ENCODE measurements at places on chromosomes 3 and 15. TPM values are rescaled to one million over a fixed set of nuclear protein-coding genes. Genes with fewer than 3 reads are reported as not detected.

The C3orf85 gene
- total RNA-seq, result not detected

- no peak for DNase-seq
Measured at GRCh38 chr3:148631124-148631903, 66.4 kb upstream of the AGTR1 start.

DNA sequence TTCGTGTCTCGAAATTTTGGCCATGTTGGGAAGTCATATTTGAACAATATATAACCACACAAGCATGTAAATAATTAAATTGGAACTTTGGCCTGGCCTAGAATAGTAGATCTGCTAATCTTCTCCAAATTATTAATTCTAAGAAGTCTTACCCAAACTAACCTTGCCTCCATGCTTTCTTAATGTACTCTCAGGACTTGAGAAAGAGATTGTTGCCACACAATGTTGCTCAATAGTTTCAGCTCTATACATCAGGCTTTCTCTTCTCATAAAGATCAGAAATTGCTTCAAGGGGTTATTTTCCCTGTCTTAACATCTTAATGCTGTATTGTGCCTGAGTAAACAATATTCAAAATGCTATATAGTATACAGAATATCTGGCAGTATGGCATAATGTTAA lies 202.7 kb upstream of the LRIG1 start:
- DNase-seq, result no peak

- DNase-seq, result no peak
Measured at GRCh38 chr15:42149493-42150218, 6.8 kb downstream of the PLA2G4F start.

GRCh38 chr3:172751175-172751704 lies 714 bp downstream of the ECT2 start:
- peak; percentile 12 for DNase-seq
